Central memory CD8-positive, alpha-beta T cell (primary cell): ENCODE measurements at places on chromosomes 12 and 14.

- no peak for DNase-seq
These were observed 28.5 kb downstream of the FOS start for GRCh38 chr14:75306927-75307699.

DNA sequence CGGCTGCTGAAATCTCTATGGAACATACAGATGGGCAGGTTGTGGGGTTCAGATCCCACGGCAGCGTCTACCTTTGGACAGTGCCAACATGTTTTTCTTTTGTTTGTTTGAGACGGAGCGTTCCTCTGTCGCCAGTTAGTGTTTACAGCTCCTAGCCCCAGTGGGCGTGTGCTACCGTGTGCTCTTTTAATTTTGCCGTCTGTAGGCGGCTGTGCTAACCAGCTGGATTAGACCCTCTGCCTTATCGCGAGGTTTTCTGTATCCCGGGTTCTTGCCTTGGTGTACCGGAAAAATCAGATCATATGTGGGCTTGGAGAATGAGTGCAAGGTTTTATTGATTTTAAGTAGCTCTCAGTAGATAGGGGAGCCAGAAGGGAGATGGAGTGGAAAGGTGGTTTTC, 9.8 kb upstream of the GALNT6 start:
- DNase-seq, result no peak

DNA sequence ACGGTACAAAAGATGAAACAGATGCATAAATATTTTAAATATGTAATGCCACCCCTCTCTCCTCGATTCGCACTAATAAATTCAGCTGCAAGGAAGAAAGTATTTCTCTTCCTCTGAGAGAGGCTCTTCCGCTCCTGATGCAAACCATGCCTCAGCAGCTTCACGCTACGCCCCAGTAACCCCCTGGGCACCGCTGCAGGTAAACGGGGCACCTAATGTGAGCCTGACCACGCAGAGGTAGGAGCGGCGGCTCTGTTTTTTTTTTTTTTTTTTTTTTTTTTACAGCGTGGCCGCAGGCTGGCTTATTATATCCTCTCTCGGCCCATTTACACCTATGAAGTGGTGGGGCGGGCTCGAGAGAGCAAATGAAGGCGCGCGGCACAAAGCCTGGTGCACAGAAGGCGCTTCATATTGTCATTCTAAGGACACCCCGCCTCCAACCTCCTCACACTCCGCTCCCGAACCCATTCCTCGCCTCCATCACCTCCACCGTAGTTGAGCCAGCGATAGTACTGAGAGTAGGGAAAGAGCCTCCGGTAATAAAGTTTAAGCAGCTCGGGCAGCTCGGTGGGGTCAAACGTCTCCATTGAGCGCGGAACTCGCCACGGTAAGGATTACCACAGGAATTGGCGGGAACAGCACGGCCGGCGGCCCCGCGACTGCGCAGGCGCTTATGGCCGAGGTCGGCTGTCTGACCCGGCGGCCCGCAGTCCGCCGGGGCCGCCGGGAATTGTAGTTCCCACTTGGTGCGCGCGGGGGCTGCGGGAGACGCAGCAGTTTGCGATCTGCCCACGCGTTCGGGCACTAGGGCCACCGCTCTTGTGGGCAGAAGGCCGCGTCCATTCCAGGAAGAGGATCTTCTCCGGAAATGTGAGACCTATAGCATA, at the start of gene PRIM1:
TSS of gene PRIM1 (minus strand) at position 612 of the 887 bp plus-strand sequence. CDS start at position 587, 25 bp downstream.
- DNase-seq, result peak; percentile 68

GRCh38 chr14:93959239-93960107, 16.9 kb downstream of the ASB2 start:
- DNase-seq, result peak; percentile 92

DNA sequence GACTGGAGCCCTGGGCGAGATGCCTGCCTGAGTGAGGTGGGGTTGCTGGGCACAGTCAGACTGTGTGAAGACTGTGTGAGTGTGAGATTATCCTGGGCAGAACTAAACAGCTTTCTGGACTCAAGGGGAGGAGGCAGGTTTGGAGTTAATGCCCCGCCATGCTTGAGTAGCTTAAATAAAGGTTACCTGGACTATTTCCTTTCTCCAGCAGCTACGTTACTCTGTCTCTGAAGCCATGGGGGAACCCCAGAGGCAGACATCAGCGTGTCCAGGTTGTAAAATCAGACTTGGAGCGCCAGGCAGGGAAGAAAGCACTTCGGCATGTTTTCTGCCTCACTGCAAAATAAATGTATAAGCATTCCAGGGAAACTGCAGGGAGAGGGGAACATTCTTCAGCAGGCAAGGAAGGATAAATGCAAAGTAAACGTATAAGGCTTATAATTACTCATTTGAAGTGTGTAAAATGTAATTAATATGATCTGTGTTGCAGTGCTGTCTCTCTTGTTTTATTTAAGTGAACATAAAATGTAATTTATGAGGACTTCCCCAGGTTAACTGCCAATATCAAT, 129.7 kb downstream of the CHST11 start:
- DNase-seq, result no peak

DNA sequence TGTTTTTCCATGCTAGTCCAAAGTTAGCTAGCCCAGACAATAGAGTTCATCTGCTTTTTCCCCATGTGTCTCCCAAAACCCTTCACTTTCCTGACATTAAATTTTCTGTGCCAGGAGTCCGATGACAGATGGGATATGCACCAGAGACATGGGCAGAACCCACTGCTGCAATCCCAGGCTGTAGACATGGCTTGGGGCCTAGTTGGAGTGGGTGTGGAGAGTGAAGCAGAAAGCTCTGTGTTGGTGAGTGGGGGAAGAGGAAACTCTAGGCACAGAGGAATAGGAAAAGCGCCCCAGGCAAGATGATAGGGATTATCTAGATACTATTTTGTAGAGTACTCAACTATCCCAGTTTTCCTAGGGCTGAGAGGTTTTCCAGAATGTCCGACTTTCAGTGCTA, 4.8 kb upstream of the KRT74 start:
- no peak for DNase-seq

GRCh38 chr12:19273482-19274330, 144.2 kb downstream of the PLEKHA5 start:
- DNase-seq, result peak; percentile 33

- DNase-seq, result no peak
These were observed 156.0 kb upstream of the ARHGAP5 start for GRCh38 chr14:31920989-31921650.

GRCh38 chr12:30191696-30192455, 408.1 kb upstream of the TMTC1 start:
- DNase-seq, result no peak

DNA sequence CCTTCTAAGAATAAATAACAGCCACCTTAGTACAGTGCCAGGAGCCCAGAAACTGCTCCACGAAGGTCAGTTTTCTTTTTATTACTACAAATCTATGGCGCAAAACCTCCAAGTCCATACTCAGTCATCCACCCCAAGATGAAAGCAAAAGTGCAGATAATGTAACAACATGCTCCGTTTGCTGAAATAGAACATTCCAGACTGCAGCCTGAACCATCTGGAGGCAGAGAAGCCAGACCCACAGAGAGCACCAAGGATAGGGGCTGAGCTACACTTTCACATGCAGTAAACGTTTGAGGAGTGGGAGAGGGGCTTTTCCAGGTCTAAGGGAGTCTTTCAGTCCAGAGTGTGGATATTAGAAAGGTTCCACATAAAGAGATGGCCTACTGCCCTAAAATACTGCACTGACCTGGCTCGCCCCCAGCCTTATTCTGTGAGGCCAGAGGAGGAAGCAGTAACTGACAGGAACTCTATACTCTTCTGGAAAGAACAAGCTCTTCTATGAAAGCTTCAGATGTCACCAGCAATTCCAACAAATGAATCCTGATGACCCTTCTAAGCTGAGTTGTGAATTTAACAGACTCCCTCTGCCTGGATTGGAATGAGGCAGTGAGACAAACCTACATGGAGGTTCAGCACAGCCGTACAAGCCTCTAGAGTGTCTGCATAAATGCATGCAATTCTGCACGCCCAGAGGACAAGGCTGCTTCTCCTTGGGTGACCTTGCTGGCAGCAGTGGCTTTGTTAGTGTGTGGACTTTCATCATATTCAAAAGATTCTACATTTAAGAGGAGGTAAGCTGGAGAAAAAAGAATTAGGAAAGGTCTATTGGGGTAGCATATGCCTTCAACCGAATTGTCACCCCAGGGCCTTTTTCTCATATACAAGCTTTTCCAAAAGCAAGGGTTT, 153.9 kb upstream of the EGLN3 start:
- DNase-seq, result no peak

GRCh38 chr12:123897221-123897620, 75.4 kb downstream of the CCDC92 start:
- DNase-seq, result no peak

DNA sequence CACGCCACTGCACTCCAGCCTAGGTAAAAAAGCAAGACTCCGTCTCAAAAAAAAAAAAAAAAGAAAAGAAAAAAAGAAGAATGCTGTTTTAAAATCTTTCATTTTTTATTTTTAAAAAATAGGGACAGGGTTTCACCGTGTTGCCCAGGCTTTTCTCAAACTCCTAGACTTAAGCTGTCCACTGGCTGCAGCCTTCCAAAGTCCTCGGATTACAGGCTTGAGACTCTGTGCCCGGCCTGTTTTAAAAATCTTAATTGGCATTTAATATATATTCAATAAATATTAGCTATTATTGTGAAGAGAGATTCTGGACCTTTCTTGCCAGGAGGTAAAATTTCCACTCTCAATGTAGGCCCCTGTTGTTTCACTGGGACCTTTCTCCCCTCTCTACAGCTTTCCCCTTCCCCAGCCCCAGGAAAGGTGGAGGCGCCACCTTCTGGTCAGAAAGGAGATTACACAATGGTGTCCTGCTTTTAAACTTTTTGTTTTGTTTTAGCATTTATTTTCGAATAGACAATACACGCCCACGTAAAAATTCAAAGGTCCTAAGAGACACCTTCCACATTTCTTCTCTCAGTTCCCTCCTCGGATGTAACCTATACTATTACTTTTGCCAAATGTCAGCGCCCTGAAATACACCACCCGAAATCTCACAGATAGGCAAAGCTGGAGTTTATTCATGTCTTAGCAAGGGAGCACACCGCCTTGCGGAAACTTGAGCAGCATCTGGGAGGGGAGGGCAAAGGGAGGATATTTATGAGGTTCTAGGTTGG, 23.8 kb upstream of the PHC1 start:
- peak; percentile 52 for DNase-seq

GRCh38 chr14:72516936-72517700, 376.8 kb downstream of the DPF3 start:
- DNase-seq, result peak; percentile 70

DNA sequence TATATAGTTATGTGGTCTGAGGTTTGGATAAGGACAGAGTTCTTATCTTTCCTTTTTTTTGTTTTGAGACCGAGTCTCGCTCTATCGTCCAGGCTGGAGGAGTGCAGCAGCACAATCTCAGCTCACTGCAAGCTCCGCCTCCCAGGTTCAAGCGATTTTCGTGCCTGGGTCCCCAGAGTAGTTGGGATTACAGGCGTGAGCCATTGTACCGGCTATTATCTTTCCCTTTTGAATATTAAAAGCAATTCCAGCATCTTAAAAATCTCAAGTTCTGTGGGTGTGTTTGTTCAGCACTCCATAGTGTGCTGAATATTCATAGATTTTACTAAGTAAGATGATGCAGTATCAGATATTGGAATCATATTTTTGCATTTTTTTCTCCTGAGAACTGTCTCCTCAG, 404.4 kb upstream of the RGS6 start:
- DNase-seq, result no peak

DNA sequence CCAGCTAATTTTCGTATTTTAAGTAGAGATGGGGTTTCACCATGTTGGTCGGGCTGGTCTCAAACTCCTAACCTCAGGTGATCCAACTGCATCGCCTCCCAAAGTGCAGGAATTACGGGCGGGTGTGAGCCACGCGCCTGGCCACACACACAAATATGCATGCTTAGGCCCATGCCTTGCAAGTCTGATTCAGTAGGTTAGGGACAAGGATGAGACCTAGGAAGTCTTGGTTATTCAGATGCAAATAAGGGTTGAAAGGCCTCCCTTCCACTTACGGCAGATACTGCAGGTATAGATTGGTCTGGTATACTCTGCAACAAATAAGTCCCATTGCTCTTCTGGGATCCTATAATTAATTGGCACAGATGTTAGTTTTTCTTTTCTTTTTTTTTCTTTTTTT, 32.9 kb downstream of the TXNRD1 start:
- no peak for DNase-seq

GRCh38 chr14:88853129-88853528, 28.7 kb downstream of the TTC8 start:
- no peak for DNase-seq

DNA sequence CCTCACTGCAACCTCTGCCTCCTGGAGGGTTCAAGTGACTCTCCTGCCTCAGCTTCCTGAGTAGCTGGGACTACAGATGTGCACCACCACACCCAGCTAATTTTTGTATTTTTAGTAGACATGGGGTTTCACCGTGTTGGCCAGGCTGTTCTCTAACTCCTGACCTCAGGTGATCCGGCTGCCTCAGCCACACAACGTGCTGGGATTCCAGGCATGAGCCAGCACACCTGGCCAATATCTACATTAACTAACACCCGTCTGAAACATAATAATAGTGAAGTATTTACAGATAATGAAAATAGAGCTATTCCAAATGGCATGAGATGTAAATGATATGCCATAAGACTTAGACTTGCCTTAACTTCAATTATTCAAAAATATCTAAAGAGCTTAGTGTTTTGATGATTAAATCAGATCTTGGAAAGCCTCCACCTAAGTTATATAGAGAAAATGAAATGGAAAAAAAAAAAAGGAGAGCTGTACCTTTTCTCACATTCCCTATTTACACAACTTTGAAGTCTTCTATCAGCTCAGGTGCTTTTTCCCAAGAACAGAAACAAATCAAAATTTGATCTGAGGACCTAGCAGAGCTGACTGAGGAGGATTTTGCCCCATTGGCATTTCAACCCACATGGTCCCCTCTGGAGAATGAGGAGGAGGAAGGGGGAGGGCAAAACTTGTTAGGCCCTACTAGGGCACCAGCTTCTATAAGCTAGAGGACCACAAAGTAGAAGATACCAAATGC, 309.2 kb downstream of the PRKD1 start:
- no peak for DNase-seq

GRCh38 chr12:8040791-8041190, 8.3 kb downstream of the FOXJ2 start:
- DNase-seq, result no peak

- no peak for DNase-seq
These were observed 4.3 kb downstream of the OR4E1 start for GRCh38 chr14:21669284-21669683.

GRCh38 chr14:34043627-34044372, 92.9 kb upstream of the EGLN3 start:
- DNase-seq, result no peak

- DNase-seq, result peak; percentile 21
These were observed 88.8 kb downstream of the ATF7IP start for GRCh38 chr12:14454098-14454907.

DNA sequence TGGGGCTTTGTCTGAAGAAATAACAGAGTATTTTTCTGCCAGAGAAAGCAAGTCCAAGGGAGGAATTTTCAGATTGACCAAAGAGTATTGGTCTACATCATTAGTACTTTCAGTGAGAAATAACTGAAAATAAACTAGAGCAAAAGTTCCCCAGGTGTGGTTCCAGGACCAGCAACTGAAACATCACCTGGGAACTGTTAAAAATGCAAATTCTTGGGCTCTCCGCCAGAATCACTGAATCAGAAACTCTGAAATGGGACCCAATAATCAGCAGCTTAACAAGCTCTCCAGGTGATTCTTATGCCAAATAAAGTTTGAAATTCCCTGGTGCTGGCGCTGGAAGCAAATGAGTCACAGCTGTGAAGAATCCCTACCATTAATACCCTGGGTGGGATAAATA, 52.1 kb downstream of the EIF2S3B start:
- DNase-seq, result no peak

GRCh38 chr14:32400480-32400879, 71.4 kb downstream of the AKAP6 start:
- DNase-seq, result no peak
